ENCODE measurements at places on chromosomes 16 and 17.

- DNase-seq, result no peak
Measured at GRCh38 chr16:14501331-14502255, 128.5 kb downstream of the PARN start.

GRCh38 chr17:68383443-68384321, 73.6 kb downstream of the WIPI1 start:
- DNase-seq, result no peak

- DNase-seq, result no peak
Measured at GRCh38 chr17:73231395-73231794, 30.3 kb downstream of the CPSF4L start.

- no peak for DNase-seq
Measured at GRCh38 chr16:74480150-74481029, 59.1 kb upstream of the CLEC18B start.

- DNase-seq, result no peak
Measured at GRCh38 chr17:66625311-66625767, 209.6 kb upstream of the CACNG5 start.

DNA sequence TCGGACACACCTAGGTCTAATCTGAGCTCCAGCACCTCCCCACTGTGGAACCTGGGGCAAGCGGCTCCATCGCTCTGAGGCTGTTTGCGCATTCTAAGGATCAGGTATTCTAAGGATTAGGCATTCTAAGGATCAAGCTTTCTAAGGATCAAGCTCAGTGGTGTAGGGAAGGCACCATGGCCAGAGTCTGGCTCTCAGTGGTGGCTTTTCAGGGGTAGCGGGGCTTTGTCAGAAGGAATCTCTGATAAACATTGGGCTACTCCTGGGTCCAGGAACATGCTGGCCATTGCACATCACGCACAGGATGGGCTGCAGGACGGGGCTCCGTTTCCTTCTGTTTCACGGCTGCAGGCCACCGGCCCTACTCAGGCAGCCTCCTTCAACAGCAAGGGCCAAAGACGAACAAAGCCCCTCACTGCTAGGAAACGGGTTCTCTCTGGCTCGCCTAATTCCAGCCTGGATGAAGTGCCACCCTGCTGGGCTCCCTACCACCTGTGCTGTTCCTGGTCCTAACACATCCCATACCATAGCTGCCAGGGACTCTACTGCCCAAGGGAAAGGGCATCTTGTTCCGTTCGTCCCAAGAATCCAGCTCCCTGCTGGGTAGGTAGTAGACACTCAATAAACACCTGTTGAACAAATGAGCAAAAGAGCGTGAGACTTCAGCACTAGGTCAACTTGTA, 5.5 kb downstream of the C1QTNF1 start:
- no peak for DNase-seq

GRCh38 chr17:73157521-73157890, 7.3 kb upstream of the SSTR2 start:
- no peak for DNase-seq

DNA sequence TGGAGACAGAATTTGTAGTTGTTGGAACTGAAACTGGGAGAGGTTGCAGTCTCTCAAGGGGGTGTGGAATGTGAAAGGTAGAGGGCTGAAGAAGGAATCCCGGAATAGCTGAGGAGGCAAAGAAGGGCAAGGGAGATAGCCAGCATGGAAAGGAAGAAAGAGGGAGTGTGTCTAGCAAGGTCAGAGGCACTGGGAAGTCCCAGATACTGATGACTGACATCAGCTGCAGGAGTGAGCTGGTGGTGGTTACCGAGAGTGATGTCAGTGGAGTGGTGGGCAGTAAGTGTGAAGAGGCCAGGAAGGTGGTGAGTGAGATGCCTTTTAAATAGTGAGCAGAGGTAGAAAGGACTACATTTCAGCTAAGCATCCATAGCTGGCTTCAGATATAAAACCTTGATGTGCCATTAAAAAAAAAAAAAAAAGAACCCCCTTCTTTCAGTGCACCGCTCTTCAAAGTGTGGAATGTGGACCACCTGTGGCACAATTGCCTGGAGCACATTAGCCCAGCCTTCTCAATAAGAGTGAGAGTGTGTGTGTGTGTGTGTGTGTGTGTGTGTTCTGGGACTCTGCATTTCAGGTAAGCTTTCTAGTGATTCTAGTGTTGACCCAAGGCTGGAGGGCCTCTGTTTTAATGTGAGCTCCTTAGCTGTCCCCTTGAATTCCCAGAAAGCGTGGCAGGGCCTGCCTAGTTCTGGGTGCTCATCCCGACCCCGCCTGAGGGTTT, 8.5 kb downstream of the PRMT7 start:
- DNase-seq, result no peak

- no peak for DNase-seq
Measured at GRCh38 chr17:31677681-31678080, 181.4 kb downstream of the COPRS start.

- no peak for DNase-seq
Measured at GRCh38 chr17:57965521-57966160, 10.4 kb upstream of the CUEDC1 start.

DNA sequence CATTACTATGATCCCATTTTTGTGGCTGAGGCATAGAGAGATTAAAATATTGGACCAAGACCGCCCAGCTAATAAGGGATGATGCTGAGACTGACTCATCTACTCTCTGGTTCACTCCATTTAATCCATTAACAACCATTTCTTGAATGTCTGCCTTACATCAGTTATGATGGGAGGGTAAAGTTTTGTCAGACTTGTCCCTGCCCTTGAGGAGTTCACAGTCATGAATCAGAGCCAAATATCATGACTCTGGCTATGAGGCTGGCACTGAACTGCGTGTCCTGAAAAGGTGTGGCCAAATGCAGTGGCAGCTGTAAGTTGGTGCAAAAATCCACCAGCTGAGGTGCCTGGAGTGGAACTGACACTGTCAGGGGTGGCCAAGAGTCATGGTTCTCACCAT, 35.0 kb upstream of the MAF start:
- DNase-seq, result no peak

DNA sequence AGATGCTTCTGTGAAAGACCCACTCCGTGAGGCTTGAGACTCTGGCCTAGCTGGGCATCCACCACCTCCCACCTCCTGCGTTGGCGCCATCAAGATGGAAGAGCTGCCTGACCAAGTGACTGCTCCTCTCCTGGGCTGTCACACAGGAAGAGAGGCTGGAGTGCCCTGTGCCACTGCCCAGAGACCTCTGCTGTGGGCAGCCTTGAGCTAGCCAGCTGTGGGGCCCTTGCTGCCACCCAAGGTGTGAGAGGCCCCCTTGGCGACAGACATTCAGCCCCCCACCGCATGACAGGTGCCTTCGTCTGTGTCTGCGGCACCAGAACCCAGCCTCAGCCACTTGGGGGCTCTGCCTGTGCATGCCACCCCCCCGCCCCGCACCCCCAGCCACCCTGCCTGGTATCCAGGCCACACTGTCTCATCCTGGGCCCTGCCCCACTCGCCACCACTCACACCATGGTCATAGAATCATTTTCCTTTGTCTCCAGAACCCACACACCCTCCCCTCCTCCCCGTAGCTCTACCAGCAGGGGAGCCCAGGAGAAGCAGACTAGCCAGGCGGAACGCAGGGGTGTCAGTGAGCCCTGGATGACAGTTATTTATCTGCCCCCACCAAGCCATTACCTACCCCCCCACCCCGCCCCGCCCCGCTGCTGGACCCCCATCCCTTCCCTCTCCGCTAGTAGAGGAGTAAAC, 120.9 kb upstream of the LHX1 start:
- DNase-seq, result no peak

GRCh38 chr17:7574176-7574953, 5.1 kb upstream of the CD68 start:
- no peak for DNase-seq

- no peak for DNase-seq
Measured at GRCh38 chr16:51148678-51149228, 2.3 kb downstream of the SALL1 start.

GRCh38 chr17:8875957-8876356, 8.5 kb upstream of the PIK3R6 start:
- DNase-seq, result no peak

DNA sequence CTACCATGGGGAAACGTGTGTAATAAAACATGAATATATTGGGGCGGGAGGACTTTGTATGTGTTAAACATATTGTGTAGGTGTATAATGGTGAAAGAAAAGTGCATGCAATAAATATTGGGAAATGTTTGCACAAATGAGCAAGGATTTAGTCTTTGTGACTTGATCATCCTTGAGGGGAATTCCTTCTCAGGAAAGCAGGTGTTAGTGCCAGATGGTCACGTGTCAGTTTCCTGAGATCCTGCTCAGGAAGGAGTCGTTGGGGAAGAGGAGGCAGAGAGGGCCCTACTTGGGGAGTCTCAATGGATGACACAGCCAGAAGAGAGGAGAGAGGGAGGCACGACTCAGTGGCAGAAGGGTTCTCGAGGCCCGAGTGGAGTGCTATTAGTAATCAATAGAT, 53.2 kb downstream of the MSI2 start:
- DNase-seq, result no peak

GRCh38 chr16:9489835-9490467, 398.5 kb downstream of the HAPSTR1 start:
- no peak for DNase-seq

DNA sequence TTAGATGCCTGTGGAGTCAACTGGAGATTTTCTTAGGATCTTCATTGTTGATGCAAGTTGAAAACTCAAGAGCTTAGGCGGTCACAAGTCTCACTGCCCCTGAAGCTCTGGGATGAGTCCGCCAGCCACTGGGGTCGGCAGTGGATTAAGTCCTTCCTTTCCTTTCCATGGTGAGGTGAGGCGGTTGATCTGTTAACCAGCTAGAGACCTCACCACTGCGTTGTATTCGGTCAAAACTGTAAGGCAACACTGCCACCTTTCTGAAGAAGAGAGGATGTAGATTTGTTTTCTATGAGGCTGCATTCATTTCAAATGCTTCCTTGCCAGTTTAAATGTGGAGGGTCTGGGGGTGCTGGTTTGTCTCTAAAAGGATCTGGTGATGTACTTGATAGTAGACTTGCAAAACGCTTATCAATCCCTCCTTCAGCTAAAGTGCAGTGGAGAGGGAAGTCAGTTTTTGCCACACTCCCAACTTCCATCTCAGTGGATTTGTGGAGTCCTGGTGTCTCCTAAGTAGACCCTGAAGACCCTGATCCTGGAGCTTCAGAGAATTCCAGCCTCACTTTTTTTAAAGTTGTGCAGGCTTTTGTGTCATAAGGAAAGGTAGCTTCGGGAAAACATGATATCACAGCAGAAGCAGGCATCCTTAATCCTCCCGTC, 1.7 kb downstream of the MYOCD start:
- DNase-seq, result peak; percentile 15

- DNase-seq, result no peak
Measured at GRCh38 chr16:50381679-50382440, 13.1 kb upstream of the BRD7 start.

GRCh38 chr17:75847614-75848522, 3.7 kb upstream of the UNC13D start:
- no peak for DNase-seq

DNA sequence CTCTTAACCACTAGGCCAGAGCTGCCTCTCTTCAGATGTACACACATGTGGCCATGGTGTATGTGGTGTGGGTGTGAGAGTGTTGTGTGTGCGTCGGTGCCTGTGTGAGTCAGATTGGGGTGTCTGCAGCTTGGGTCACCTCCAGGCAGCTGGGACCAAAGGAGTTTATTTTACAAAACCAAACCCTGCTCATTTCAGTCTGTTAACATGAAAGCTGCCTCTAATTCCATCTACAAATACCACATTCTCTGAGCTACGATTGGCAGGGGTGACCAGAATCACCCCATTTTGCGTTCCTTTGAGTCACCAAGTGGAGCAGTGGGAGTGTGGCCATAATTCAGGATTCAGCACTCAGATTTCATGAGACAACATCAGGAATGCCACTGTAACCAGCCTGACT, 105.3 kb downstream of the IRX5 start:
- no peak for DNase-seq

DNA sequence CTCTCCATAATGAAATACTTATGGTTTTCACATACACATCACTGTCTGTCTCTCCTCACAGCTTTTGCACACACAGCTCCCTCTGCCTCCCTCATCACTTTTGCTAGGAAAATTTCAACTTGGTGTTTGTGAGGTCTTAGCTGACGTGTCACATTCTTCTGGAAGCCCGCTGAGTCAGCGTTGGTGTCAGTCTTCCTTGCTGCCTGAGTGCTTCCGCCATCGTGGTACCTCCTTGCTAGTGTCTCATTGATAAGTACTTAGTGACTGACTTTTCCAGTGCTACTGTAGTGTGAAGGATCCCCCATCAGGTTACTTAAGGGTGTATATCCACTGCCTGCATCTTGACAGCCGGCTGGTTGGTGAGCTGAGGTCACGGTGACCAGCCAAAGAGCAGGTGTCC, 33.5 kb downstream of the CA10 start:
- DNase-seq, result no peak

- DNase-seq, result no peak
Measured at GRCh38 chr17:21209511-21210175, 4.3 kb downstream of the TMEM11 start.

DNA sequence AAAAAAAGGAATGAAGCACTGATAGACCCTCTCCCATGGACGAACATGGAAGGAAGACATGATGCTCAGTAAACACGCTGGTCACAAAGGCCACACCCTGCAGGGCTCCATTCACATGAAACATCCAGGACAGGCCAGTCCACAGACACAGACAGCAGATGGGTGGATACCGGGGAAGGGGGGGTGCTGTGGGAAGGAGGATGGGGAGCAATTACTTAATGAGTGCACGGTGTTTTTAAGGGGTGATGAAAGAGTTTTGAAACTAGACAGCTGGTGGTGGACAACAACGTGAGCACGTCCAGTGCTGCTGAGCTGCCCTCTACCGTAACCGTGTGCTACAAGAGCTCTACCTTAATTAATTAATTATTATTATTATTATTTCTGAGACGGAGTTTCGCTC, 6.0 kb upstream of the SLC16A3 start:
- no peak for DNase-seq

- DNase-seq, result no peak
Measured at GRCh38 chr16:11700264-11701029, 32.2 kb downstream of the SNN start.

- DNase-seq, result no peak
Measured at GRCh38 chr16:84600343-84601229, 17.3 kb downstream of the COTL1 start.

GRCh38 chr16:66746682-66747081, 4.7 kb downstream of the DYNC1LI2 start:
- no peak for DNase-seq

- no peak for DNase-seq
Measured at GRCh38 chr16:29687755-29688154, 8.8 kb downstream of the QPRT start.
